ENCODE measurements at places on chromosomes 11 and 22.

- DNase-seq, result peak; percentile 83
These were observed 68.5 kb upstream of the PITPNB start for GRCh38 chr22:27987557-27987956.

GRCh38 chr22:47172771-47173534 lies 410.5 kb downstream of the TBC1D22A start:
- DNase-seq, result no peak

DNA sequence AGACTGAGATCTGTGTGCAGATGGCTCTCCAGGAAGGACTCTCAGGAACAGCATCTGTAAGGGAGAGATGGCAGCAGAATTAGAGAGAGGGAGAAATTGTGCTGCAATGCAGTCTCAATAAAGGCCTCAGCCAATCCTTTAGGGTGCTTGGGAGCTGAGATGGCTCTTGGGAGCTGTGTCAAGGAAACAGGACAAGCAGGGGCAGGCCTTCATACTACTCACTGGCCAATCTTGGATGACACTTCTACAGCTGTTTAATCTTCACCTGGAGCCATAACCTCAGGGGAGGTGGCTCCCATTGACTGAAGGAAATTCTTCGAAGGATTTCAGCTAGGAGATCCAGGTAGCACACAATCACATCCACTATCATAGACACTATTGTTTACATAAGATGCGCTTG lies 10.0 kb downstream of the OR5B21 start:
- DNase-seq, result no peak

DNA sequence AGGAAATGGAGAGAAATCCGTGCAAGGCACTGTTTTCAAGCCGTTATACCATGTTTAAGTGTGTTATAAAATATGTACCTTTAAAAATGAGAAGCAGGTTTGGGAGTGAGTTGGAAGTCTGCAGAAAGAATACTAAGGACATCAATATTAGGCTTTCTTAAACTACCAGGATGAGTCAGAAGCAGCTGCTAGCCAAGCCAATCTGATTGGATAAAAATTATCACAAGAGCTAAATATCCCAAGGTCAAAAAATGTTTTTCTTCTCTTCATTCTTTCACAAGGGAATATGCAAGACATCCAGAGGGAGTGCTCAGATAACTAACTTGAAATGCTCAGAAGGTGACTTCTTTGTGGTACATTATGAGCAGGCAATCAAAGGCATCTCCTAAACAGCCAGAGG lies 19.3 kb upstream of the CKAP5 start:
- no peak for DNase-seq

GRCh38 chr11:73852049-73852448 lies 24.6 kb downstream of the COA4 start:
- DNase-seq, result no peak

GRCh38 chr11:2655834-2656622 lies 43.8 kb downstream of the KCNQ1OT1 start:
- no peak for DNase-seq

- DNase-seq, result no peak
These were observed 4.8 kb upstream of the SLC3A2 start for GRCh38 chr11:62875698-62876478.

- DNase-seq, result no peak
These were observed 97.4 kb downstream of the FDX1 start for GRCh38 chr11:110527146-110527545.

DNA sequence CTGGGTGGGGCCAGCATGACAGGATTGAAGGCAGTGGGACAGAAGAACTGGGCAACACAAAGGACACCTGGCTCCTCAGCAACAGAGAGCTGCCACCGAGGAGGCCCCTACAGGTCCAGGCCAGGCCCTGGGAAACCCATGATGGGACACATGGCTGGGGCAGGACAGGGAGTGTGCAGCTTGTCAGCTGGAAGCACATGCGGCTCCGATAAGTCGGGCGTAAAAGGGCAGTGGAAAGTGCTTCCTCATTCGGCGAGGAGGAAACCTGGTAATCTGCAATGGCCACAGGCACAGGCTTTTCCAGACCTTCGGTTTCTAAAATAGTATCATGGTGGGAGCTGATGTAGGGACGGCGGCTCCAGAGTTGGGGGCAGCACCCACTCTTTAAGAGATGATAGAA lies 16.5 kb downstream of the GNAZ start:
- no peak for DNase-seq

GRCh38 chr11:76728227-76728626 lies 54.9 kb upstream of the TSKU start:
- DNase-seq, result no peak

GRCh38 chr22:33898121-33898520 lies 22.2 kb downstream of the LARGE1 start:
- DNase-seq, result no peak

DNA sequence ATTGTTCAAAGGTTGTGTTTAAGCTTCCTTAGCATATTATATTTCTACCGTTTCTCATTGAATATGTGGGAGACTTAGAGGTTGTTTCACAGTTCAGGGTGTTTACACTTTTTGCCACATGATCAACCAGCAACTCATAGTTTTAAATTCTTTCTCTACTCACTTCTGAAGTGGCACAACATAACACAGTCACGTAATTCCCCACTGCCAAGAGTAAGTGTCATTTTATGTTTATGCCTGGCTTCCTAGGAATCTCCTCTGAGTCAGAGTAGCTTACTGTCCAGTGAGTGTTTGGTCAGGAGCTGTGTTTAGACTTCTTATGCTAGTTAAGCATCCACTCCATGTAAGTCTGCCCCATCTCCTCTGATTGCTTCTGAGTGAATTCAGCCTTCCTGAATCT lies 520.8 kb upstream of the KIRREL3 start:
- DNase-seq, result no peak

GRCh38 chr22:29718949-29719898 lies 579 bp upstream of the CABP7 start:
- DNase-seq, result no peak

DNA sequence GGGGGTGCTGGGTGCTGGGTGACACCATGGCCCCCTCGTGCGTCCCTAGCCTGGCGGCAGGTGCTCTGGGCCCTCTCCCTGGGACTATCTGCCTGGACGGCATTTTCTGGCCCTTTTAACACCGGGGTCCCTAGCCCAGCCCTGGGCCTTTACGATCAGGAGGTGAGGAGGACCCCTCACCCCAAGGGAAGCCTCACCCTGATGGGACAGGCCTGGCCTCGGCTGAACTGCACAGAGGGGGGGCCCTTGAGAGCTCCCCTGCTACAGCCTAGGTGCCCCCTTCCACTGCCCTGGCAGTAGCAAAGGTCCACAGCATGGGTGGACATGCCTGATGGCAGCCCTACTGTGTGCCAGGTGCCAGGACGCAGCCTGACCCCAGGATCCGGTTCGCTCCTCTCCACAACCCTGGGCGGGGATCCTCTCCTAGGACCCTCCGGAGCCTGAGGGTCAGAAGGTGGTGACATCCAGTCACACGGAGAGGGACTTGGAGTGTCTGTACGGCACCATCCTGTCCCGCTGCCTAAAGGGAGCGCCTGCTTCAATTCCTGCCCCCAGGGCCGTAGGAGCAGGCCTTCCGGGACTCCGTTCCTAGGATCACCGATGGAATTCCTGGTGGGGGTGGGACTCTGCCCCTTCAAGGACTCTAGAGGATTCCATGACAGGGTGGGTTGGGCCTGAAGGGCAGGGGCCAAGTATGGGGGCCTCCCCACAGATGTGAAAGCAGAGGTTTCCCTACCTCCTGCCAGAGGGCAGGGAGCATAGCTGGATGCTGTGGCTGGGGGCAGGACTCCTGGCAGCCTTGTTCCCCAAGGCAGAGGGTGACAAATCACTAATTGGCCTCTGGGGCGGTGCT lies 33.0 kb upstream of the TH start:
- no peak for DNase-seq

DNA sequence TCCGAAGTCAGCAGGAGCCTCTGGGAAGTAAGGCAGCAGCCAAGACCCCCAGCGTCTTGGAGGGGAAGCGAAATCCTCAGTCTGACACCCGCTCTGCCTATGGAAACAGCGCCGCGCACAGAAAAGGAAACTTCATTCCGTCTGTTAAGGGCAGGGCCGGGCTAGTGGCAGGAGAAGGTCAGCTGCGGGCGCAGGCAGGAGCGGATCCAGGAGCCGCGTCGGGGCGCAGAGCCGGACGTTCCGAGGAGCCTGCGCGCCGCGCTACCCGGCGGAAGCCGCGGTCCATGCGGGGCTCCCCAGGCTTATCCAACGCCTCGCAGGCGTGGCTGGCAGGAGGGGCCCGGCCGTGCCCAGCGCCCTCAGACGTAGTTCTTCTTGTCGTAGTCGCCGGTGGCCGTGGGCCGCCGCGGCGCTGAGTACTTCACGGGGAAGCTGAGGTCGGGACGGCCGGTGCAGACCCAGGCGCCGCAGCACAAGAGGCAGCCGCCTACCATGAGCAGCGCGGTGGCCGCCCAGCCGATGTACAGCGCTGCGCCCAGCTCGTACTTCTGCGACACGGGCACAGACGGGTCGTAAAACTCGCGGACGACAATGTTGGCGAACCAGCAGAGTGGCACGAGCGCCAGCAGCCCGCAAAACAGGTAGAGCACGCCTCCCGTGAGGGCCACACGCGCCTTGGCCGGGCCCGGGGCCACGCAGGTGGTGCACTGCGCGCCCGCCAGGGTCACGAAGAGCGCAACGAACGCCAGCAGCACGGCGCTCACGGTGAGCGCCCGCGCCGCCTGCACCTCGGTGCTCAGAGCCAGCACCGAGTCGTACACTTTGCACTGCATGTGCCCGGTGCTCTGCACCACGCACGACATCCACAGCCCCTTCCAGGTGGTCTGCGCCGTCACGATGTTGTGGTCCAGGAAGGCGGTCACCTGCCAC lies 705 bp downstream of the CLDN5 start:
- no peak for DNase-seq
